CD4-positive, alpha-beta T cell treated with Interleukin-1 beta for 1 hour (primary cell): ENCODE measurements at places on chromosomes 5 and 9.

GRCh38 chr9:12774861-12775678, at the start of gene LURAP1L:
TSS of gene LURAP1L (plus strand) at chr9:12775020. CDS start at chr9:12775716, 696 bp downstream.
- DNase-seq: no peak

- no peak for DNase-seq
These were observed 75.7 kb downstream of the FBXL7 start for GRCh38 chr5:15575666-15576065.

DNA sequence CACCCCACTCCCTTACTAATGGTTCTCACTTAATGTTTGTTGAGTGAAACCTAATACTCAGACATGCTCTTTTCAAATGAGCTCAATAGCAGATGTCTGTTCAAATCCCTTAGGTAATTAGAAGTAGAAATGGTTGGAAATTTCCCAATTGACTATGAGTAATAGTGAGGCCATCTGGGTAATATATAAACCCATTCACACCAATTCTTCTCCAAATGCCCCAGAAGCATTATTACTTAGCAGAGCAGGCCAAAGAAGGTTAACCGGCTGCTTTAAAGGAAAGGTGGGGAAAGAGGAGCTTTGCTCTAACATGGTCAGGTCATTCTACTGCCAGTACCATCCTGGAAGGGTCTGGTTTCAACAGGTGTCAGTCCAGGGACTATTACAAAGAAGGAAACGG, 119.5 kb upstream of the MTAP start:
- no peak for DNase-seq

DNA sequence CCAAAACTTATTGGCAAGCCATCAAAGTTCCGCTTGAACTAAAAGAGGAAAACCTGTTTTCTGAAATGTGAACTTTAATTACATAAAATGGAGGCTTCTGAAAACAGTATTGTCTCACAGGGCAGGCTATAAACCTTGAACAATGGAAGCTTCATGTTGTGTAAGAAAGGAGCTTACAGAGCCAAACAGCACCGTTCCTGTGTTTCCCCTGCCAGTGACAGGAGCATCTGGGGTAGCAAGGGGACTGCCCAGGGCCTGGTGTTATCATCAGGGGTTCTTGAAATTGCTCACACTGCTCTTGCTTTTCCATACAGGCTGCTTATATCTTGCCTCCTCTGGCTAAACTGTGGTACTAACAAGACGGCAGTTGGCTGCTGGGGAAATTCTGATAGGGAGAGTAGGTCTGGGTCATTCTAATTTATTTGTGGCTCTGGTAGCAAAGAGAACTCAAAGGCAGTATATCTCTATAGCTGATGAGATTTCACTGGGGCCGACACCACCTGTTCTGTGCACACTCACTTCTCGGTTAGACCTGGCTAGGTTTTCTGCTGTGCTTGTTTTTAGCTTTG, 40.4 kb downstream of the BASP1 start:
- DNase-seq: peak; percentile 25

DNA sequence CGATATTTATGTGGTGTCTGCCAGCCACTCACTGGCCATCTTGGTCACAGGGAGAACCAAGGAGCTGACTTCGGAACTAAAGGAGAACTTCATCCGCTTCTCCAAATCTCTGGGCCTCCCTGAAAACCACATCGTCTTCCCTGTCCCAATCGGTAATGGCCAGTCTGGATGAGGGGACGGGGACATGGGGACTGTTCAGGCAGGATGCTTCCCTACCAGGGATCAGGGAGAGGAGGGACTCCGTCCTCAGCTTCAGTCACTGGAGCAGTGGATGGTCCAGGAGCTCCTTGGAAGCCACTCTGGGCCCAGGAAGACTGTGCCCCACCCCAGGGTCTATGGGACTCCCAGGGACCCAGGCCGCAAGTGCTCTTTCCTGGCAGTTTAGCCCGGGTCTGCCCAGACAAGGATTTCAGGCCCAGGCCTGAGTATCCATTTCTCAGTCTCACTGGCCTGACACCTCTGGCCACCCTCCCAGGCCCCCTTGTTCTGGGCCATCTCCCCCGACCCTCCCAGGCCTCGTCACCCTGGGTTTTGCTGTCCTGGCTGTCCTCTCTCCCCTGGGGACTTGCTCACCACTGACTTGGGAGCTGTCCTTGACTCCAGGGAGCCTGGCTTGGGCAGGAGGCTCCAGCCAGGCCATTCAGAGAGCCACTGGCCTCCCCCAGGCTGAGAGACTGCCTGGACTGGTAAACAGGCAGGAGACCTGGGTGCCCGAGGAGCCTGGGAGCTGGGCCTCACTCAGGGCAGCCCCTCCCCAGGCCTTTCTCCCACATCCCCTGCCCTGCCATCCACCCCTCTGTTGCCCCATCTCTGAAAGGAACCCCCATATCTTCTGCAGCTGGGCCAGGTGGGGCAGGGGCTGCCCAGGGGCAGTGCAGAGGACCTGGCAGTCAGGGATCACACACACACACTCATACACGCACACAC, 3.1 kb downstream of the LCN2 start:
- no peak for DNase-seq

- DNase-seq: no peak
These were observed 14.2 kb downstream of the SLC12A2 start for GRCh38 chr5:128097781-128098180.

DNA sequence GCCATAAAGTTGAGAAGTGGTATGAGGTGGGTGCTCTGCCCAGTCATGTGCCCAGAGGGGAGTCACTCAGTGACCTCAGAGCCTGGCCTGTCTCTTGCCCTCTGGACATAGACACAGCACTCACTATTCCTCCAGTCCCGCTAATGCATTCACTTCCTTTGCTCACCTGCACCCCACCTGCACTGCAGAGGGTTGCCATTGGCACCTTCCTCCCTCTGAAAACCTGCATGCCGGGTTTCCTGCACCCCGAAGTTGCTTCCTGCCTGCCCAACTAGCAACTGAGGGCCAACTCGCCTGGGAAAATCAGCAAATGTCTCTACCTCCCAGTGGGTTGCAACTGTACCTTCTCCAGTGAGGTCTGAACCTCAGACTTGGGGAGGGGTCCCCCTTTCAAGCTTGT, 48.1 kb upstream of the SPTLC1 start:
- DNase-seq: no peak

DNA sequence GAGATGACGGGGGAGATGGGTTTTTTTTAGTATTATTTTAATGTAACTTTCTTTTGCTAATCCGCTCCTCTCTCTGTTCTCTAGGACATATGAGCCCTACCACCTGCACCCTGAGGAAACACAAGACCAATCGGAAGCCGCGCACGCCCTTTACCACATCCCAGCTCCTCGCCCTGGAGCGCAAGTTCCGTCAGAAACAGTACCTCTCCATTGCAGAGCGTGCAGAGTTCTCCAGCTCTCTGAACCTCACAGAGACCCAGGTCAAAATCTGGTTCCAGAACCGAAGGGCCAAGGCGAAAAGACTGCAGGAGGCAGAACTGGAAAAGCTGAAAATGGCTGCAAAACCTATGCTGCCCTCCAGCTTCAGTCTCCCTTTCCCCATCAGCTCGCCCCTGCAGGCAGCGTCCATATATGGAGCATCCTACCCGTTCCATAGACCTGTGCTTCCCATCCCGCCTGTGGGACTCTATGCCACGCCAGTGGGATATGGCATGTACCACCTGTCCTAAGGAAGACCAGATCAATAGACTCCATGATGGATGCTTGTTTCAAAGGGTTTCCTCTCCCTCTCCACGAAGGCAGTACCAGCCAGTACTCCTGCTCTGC, 4.8 kb downstream of the MSX2 start:
- DNase-seq: no peak

DNA sequence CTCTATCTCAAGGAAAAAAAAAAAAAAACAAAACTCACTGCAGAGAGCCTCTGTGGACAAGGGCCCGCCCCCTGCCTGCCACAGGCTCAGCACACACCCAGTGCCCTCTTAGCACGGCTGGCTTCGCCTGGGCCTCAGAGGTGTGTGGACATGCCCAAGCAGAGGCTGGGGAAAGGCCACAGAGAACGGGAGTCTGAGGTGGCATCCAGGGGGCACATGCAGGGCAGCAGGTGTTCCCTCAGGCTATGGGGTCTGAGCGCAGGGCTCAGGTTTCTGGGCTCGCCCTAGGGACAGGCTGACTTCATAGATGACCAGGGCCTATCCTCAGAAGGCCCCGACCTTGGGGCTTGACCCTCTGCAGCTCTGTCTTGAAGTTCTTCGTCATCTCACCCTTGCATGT, 138.7 kb downstream of the ZNF354C start:
- no peak for DNase-seq

DNA sequence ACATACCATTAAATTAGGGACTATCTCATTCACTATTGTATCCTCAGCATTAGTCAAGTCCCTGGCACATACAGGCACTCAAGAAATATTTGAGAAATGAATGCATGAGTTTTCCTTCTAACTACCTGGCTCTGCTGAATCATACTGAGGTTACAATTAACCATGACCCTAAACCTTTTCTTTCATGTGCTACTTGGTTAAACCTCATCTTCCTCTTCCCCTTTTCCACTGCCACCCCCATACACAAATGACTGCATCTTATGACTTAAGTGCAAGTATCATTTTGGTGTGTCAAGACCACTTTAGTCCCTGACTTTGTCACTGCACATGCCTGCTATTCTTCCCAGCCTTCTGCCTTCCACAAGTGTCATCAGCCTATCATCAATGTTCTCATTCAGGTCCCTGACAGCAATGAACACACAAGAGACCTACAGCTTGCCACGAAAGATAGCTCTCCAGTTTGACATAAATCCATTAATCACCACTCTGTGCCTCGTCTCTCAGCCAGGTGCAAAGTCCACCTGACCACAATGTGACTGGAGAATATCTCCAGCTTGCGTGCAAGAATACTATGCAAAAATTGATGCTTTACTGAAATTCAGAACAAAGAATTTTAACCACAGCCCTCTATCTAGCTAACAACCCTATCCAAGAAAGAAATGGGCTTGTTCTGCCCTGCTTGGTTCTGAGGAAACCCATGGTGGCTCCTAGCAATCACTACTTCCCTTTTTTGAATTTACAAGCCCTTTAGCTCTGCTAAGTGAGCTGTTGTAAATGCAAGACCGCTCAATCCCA, 74.5 kb downstream of the MAPKAP1 start:
- no peak for DNase-seq

DNA sequence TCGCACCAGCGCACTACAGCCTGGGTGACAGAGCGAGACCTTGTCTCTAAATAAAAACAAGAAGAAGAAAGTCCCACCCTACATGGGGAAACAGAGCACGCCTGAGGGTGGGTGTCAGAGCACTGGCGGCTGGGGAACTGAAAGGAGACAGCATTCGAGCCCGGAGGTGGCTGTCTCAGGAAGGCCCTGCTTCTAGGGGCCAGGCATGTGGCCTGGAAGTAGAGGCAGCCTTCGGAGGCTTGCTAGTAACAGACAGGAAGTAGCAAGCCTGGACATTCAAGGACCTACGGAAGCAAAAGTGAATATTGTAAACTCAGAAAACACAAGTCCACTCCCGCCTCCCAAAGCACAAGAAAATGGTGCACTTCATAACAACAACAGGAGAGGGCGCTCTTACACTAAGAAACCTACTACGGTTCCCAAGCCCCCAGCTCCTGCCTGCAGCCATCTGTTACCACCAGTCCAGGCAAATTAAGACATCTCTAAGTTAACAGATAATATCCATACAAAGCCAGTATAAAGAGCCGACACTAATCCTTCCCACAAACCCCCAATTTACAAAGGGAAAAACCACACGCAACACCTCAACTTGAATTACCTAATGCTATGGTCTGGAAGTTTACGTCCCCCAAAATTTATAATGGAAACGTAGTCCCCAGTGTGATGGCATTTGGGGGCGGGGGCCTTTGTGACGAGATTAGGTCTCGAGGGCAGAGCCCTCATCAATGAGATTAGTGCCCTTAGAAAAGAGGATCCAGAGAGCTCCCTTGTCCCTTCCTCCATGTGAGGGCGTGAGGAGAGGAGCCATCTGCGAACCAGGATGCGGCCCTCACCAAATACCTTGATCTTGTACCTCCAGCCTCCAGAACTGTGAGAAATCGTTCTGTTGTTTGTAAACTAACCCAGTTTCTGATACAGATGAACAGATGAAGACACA, 7.7 kb downstream of the RASGEF1C start:
- peak; percentile 5 for DNase-seq

DNA sequence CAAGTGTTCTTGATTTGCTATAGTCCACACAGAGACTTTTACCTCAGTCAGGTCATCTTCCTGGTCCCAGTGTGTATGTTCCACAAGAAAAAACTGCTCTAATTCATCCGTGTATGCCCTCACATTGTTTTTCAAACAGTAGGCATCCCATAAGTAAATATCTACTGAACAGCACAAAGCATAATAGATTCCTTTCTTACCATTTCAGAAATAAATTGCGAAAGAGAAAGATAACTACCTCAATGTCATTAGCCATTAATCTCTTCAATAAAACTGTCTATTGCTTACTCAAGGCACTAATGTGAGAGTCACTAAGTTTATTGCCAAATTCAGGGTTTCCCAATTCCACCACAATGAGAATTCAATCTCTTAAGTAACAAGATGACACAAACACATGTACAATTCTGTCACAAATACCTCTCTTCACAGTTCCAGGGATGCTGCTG, 9.6 kb downstream of the FBXW2 start:
- DNase-seq: no peak

DNA sequence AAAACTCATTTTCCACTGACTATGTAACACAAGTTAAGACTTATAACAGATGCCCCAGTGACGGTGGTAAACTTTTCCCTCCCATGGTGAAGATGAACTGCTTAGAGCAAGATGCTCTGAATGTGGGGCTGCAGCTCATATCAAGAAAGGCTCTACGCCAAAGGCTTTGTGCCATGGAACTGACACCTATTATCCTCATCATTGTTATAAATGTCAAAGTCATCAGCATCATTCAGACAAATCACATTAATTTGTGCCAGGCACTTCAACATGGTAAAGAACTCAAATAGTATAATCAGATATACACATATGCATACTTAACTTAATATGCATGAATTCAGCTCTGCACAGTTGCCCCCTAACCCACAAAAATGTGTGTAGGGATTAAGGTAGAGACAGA, 305.9 kb upstream of the ATP10B start:
- DNase-seq: no peak

DNA sequence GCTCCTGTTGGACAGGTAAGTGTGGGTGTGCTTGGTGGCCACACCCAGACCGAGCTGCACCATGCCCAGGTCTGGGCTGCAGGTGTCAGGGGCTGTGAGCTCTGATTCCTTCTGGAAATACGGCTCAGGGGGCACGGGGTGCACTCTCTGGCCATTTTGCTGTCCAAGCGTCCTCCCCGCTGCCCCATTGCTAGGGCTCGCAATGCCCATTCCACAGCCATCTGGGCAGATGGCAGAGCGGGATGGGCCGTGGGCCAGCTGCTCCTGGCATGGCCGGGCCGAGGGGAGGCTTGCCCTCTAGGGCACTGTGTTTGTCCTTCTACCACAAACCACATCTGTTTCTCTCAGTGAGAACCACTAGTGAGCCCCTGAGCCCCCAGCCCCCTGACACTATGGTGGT, 67.9 kb upstream of the RXRA start:
- DNase-seq: no peak

GRCh38 chr9:26012797-26013196, 334.6 kb upstream of the TUSC1 start:
- no peak for DNase-seq

DNA sequence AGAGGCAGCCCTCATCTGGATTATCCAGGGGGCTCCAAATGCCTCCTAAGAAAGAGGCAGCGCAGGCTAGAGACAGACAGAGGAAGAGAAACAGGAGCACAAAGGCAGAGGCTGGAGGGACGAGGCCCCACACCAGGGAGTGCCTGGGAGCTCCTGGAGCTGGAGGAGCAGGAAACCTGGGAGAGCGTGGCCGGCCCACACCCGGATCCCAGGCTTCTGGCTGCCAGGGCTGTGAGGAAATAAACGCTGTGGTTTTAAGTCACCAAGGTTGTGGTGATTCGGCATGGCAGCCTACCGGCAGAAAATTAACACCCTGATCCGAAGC, 165.5 kb downstream of the OLFM1 start:
- DNase-seq: no peak

- DNase-seq: no peak
These were observed 341.9 kb downstream of the DIRAS2 start for GRCh38 chr9:90300611-90301276.
